ENCODE measurements at places on chromosomes 16 and 17.

DNA sequence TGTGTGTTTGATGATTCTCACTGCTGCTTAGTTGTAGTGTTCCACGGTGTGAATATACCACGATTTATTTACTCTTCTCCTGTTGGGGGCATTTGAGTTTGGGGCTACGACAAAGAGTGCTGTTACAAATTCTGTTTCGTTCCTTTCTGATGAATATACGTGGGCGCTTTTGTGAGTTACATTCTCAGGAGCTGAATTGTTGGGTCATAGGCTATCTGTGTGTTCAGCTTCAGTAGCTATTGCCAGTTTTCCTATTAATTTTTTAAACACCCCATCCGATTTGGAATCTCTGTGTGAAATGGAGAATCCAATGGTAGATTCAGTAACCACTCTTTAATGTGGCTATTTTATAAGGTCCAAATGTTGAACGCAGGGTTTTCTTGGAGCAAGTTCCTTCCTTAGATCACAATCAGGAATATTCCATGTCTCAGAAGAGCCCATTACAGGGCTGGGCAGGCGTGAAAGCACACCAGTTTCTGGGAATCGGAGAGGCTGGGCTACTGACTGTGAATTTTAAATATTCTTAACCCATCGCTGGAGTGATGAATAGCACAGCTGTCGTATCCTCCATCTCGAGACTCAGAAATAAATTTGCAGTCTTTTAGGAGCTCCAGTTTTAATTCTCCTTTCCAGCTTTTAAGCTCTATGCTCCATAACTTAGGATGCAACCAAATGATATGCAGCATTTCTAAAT, 115.9 kb downstream of the PITPNC1 start:
- no peak for DNase-seq

DNA sequence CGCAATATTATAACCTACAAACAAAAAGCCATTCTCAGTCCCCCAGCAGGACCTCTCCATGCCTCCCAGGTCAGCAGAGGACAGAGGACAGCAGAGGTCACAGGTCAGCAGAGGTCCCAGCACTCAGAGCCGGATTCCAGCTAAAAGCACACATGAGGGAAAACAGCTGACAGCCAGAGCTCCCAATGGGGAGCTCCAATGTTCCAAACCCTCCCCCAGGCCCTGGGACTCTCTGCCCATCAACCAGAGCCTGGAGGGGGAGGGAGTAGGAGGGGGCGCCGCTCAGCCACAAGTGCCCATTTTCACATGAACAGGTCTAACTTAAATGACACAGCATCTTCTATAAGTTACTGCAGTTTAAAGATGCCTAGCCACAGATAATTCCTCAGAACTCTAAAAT, 77.5 kb downstream of the ANKRD11 start:
- no peak for DNase-seq

GRCh38 chr16:85387171-85387507, 226.0 kb upstream of the GSE1 start:
- DNase-seq, result no peak

GRCh38 chr17:50844117-50844700, 8.8 kb downstream of the WFIKKN2 start:
- no peak for DNase-seq

DNA sequence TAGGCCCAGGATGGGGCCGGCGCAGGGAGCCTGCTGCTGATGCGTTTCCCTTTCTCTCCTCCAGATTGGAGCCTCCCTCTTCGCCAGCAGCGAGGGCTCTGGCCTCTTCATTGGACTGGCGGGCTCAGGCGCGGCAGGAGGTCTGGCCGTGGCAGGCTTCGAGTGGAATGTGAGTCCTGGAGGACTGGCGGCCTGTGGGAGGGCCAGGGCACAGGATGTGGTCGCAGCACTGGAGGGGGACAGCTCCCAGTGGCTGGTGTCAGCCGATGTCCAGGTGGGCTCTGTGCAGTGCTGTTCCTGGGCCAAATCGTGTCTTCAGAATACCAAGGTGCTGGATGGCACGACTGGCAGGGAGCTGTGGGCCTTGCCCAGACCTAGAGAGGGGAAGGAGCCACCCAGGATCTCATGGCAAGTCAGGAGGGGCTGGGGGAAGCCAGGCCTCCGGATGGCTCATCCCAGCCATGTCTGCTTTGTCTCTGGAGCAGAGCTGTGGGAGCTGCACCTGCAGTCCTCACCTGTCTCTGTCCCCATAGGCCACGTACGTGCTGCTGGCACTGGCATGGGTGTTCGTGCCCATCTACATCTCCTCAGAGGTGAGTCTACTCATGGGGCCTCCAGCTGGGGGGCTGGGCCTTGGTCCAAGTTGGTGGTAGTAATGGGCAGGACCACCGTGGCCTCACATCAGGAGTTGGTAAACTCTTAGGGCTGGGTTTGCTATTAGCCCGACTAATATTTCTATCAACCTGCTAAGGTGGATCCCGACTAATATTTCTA, 7.3 kb downstream of the SLC5A10 start:
- DNase-seq, result no peak

DNA sequence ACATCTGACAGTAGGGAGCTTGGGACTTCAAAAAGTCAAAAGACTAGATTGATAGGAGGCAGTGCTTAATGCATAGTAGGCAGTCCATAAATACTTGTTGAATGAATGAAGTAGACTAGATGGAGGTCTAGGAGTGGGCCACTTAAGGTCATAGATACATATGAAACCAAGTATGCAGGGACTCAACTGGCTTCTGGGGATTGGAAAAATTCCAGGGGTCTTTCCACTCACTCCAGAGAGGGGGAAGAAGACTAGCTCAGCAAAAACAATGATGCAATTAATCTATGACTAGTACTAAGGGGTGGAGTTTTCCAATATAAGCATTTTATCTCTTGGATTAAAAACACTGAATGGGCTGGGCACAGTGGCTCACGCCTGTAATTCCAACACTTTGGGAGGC, 298.3 kb upstream of the XYLT1 start:
- DNase-seq, result no peak

GRCh38 chr17:78588258-78589030, 11.2 kb upstream of the DNAH17 start:
- DNase-seq, result no peak

DNA sequence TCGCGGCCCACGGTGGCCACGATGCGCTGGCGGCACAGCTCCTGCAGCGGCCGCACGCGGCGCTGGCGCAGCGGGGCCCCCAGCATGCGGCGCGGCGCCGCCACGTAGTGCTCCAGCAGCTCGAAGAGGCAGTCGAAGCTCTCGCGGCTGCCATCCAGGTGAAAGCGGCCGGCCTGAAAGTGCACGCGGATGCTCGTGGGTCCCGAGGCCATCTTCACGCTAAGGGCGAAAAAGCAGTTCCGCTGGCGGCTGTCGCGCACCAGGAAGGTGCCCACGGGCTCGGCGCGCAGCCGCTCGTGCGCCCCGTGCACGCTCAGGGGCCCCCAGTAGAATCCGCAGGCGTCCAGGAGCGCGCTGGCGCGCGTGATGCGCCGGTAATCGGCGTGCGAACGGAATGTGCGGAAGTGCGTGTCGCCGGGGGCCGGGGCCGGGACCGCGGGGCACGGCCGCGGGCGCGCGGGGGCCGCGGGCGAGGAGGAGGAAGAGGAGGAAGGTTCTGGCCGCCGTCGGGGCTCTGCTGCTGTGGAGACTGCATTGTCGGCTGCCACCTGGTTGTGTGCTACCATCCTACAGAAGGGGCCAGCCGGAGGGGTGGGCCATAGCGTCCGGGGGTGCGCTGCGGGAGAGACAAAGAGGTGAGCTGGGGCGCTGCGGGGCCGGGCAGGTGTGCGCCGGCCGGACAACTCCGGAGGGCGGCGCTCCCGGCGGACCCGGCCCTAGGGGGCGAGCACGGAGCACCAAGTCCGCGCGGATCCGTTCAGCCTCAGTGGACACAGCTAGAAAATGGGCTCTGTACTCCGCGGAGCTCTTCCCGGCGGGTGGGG, 879 bp downstream of the SOCS1 start:
- peak; percentile 24 for DNase-seq

DNA sequence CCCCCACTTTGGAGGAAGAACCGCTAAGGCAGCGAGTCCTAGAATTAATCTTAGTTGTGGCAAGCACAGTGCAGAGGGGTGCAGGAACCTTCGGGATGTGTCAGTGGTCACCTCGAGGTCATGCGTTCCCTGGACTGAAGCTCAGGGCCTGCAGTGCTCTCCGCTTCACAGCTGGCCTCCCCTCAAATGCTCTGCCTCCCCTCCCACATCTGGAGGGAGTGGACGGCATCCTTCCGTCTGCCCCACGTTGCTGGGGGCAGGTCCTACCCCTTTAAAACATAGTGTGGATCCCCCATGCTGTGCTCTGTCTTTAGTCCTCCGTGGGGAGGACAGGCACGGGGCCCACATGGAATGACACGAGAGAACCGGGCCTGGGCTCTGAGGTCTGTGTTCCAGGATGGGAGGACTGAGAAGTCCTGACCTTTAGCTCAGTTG, 99.5 kb upstream of the CDC42EP4 start:
- no peak for DNase-seq

GRCh38 chr17:82246365-82247181, 17.7 kb downstream of the SLC16A3 start:
- DNase-seq, result no peak

DNA sequence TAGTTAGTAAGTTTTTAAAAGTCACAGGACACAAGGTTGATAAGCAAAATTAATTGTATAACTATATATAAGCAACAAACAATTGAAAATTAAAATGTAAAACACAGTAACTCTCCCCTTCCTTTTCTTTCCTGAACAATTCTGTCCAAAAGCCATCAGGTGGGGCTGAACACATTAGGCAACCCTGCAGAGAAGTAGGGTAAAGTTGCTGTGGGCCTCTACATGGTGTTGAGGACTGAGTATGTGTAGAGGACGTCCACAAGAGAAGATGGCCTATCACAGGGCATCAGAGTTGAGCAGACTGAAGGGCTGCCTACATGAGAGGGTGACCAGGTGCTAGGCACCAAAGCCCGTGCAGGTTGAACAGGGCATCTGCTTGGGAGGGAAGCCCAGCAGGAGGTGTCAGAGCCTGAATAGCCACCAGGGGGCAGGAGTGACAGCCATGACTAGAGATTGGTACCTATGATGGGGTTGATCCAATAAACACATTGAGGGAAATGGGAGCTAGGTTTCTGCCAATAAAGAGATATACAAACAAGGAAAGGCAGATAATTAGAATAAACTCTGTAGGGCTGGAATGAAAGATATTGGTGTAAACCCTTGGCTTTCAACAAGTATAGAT, 415.1 kb downstream of the NPIPA8 start:
- peak; percentile 59 for DNase-seq

DNA sequence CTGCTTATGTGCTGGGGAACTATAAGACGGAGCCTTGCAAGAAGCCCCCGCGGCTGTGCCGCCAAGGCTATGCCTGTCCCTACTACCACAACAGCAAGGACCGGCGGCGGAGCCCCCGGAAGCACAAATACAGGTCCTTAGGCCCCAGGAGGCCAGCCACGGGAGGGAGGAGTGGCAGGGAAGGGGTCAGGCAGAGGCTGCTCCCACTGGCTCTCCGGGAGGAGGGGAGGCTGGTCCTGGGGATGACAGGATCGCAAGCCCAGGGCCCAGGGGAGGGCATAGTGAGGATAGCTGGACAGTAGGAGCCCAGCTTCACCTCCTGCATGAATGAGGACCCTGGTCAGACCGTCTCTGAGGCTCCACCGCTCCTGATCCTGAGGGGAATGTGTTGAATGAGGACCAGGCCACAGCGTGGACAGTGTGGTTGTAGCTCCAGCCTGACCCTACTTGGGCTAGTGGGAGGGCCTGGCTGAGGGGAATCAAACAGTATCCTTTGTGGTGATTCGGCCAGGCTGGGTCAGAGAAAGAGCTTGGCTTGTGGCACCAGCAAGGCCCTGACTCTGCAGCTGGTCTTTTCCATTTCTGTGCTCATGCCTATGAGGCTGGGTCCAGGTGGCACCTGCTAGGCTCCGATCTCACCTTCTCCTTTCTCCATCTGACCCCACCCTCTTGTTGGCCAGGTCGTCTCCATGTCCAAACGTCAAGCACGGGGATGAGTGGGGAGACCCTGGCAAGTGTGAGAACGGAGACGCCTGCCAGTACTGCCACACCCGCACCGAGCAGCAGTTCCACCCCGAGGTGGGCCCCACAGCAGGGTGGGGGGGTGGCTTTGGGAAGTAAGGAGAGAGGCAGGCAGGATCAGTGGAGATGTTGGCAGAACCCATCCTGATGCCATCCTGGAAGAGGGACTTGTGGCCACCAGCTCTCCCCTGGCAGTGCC, 28.7 kb downstream of the UNK start:
- no peak for DNase-seq

DNA sequence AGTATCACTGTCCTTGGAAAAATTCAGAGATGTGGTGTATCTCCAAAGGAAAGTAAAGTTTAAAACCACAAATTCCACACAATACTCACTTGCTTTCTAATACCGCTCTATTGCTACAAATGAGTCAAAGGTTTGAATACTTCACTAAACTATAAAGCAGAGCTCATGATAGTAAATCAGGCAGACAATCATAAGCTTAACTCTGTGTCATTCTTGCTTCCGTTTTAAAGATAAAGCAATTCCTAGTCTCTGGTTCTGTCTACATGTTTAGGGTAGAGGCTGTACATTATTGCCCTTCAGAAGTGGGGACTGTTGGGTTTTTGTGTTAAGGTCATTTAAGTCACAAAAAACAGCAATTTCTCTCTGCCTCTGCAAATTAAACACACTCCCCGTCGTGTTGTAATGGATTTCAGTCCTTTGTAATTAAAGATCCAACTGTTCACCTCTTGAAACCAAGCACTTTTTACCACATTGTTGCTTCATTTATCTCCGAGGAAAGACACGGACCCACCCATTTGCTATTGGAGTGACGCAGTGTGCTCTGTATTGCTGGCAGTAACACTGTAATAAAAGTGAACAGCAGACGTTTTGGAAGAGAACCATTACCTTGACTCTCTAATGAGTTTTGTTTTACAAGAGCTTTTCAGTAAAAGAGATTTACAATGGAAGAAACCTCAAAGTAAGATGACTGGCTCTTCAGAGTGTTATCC, 83.1 kb upstream of the CNTNAP4 start:
- DNase-seq, result no peak

GRCh38 chr16:20611350-20611902, 35.3 kb upstream of the ACSM2B start:
- DNase-seq, result no peak

DNA sequence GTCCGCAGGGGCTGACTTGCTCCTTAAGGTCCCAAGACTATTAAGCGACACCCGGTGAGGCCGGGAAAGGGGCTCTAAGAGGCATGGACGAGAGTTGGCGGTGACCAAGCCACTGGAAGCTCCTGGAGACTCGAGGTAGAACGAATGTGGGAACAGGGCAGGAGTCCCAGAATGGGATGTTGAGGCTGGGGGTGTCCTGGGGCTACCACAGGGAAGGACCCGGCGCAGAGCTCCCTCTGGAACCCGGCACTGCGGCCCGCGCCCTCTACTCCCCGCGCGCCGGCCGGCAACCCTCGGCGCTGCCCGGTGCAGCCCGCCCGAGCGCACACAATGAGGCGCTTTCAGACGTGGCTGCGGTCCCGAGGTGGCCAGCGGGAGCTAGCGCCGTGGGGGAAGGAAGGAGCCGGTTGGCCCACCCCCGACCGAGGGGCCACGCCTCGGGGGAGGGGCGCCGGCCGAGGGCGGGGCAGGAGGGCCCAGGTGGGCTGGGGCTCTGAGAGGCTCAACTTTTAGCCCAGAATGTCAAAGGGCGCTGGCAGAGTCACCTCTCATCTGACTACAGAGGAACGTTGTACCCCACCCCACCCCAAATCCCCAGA, at the start of gene CHST6:
Gene CHST6 (minus strand): TSS at position 366 of the 599 bp plus-strand sequence. CDS start 15,613 bp downstream, outside the sequence.
- no peak for DNase-seq

All from hematopoietic multipotent progenitor cell treated with erythropoietin and hydrocortisone succinate and interleukin-3 and kit ligand, for 15 days (in vitro differentiated cells).